Lung (tissue), 17 donors: ENCODE measurements at places on chromosomes 16 and 17. TPM values are rescaled to one million over a fixed set of nuclear protein-coding genes. Genes with fewer than 3 reads are reported as not detected.

ST6GALNAC1 gene
- 24.9 TPM for total RNA-seq

- H3K27me3 ChIP-seq = no peaks in the 10 kb centered on the region
- H3K27ac ChIP-seq = no peak overlapping the region
- no peaks in the 10 kb centered on the region for H3K36me3 ChIP-seq
- peak; percentile 52 for DNase-seq
- no peak overlapping the region for H3K4me3 ChIP-seq
- H3K4me1 ChIP-seq = peaks cover 28% of the 10 kb centered on the region
Measured at GRCh38 chr17:81027591-81028505, 7.1 kb upstream of the BAIAP2 start.

GRCh38 chr17:70086516-70086915 lies 11.5 kb downstream of the KCNJ16 start:
- H3K27ac ChIP-seq = no peak overlapping the region
- H3K27me3 ChIP-seq = no peaks in the 10 kb centered on the region
- H3K4me3 ChIP-seq = no peak overlapping the region
- no peaks in the 10 kb centered on the region for H3K4me1 ChIP-seq
- no peaks in the 10 kb centered on the region for H3K36me3 ChIP-seq

DNA sequence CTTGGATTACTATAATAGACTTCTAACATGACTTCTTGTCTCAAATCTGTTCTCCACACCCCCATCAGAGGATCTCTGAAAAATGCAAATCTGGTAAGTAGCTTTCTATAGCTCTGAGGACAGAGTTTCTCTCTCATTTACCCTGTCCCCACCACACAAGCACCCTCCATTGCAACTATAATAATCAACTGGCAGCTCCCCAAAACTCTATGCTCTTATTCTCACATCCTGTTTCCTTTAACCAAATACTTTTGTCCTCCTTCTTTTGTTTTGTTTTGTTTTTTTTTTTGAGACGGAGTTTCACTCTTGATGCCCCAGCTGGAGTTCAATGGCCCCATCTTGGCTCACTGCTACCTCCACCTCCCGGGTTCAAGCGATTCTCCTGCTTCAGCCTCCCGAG lies 73.4 kb downstream of the HELZ start:
- H3K27me3 ChIP-seq = no peaks in the 10 kb centered on the region
- H3K36me3 ChIP-seq = peaks cover 5% of the 10 kb centered on the region
- no peak for DNase-seq
- H3K4me3 ChIP-seq = no peak overlapping the region

- no peaks in the 10 kb centered on the region for H3K4me1 ChIP-seq
- DNase-seq = peak; percentile 76
- no peak overlapping the region for H3K4me3 ChIP-seq
- H3K36me3 ChIP-seq = no peaks in the 10 kb centered on the region
Measured at GRCh38 chr17:66737524-66737923, 97.4 kb upstream of the CACNG5 start.

CACNA1H gene
- total RNA-seq = 10.3 TPM

- H3K27ac ChIP-seq = peak overlapping the region; percentile 59
- H3K4me1 ChIP-seq = peaks cover 4% of the 10 kb centered on the region
- no peak overlapping the region for H3K4me3 ChIP-seq
- H3K36me3 ChIP-seq = no peaks in the 10 kb centered on the region
Measured at GRCh38 chr17:7466639-7467341, 12.6 kb downstream of the ZBTB4 start.

- H3K27me3 ChIP-seq = no peaks in the 10 kb centered on the region
- peaks cover 25% of the 10 kb centered on the region for H3K36me3 ChIP-seq
- no peak for DNase-seq
- H3K27ac ChIP-seq = no peak overlapping the region
- H3K4me1 ChIP-seq = no peaks in the 10 kb centered on the region
- H3K4me3 ChIP-seq = no peak overlapping the region
Measured at GRCh38 chr16:4455951-4456350, 18.5 kb downstream of the NMRAL1 start.

RAB37 gene
- total RNA-seq = 7.3 TPM

GRCh38 chr17:72760368-72760767 lies 332.1 kb downstream of the SLC39A11 start:
- no peak overlapping the region for H3K4me3 ChIP-seq
- no peak for DNase-seq
- H3K27me3 ChIP-seq = no peaks in the 10 kb centered on the region
- no peak overlapping the region for H3K27ac ChIP-seq
- no peaks in the 10 kb centered on the region for H3K4me1 ChIP-seq

DNA sequence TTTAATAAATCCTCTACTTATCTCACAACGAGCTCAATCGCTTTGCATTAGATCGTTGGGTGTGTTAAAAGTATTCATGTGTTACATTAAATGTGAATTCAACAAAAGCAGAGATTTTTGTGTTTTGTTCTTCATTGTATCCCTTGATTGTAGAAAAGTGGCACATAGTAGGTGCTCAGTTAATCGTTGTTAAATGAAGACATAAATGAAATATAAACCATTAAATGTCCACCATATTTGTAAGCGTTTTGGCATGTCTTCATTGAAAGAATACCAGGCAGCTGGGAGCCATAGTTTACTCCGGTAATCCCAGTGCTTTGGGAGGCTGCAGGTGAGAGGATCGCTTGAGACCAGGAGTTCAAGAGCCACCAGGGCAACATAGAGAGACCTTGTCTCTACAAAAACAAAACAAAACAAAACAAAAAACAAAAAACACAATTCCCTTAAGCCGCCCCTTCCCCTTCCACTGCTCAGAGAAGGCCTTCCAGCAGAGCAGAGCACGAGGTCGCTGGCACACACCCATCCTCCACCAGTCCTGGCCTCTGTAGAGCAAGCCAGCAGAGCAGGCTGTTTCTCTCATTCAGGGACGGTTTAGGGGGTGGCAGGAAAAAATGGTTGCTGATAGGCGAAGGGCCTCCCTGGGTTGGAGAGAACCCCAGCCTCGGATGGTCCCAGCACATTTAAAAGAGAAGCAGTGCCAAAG lies 673 bp upstream of the CHD9 start:
- H3K27me3 ChIP-seq = no peaks in the 10 kb centered on the region
- H3K27ac ChIP-seq = peak overlapping the region; percentile 97
- H3K4me1 ChIP-seq = peaks cover 3% of the 10 kb centered on the region
- peak overlapping the region; percentile 59 for H3K4me3 ChIP-seq

DNA sequence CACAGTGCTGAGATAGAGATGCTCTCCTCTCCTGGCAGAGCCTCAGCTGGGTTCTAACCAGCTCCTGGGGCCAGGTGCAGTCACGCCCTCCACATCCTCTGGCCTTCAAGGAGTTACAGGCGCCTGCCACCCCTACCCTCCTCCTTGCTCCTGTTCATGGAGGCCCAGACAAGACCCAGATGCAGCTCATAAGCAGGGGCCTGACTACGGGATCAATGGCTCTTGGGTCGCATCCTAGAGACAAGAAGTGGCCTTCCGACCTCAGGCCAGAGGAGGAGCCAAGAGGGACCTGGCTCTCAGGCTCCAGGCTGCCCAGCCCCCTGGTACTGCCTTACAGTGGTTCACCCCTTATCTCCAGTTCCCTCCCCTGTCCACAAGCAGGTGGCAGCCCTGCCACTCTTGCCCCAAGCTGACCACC lies 23.0 kb downstream of the ARHGAP27 start:
- H3K27me3 ChIP-seq = no peaks in the 10 kb centered on the region
- peak overlapping the region; percentile 18 for H3K4me3 ChIP-seq
- no peak for DNase-seq
- H3K36me3 ChIP-seq = peaks cover 10% of the 10 kb centered on the region

CRYBA1 gene
- not detected for total RNA-seq

DNA sequence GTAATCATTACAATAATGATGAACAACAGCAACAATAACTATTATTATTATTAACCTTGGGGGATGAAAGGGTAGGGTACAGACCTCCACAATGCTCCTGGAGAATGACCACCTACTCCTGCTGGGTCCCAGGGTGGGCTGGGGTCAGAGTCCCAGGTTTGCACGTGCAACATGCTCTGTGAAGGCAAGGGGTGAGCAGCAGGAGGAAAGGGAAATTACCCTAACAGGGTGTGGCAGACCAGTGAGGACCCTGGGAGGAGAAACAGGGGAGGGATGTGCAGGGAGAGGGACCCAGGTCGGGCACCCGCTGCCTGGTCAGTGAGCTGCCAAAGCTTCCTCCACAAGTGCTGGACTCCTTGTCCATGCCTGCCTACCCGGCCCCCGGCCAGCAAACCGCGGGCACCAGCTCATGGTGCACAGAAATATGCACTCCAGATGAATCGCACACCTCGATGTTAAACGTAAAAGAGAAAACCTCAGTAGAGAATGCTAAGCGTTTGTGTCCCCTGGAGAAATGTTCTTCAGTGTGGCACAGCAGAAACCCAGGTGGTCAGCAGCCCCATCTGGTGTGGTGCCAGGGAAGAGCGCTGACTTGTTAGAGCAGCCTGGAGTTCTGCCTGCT lies 767.1 kb downstream of the KCNJ18 start:
- H3K4me1 ChIP-seq = no peaks in the 10 kb centered on the region
- no peak overlapping the region for H3K27ac ChIP-seq
- no peaks in the 10 kb centered on the region for H3K27me3 ChIP-seq
- no peaks in the 10 kb centered on the region for H3K36me3 ChIP-seq

KRTAP3-1 gene
- not detected for total RNA-seq

- H3K4me1 ChIP-seq = no peaks in the 10 kb centered on the region
- H3K27me3 ChIP-seq = no peaks in the 10 kb centered on the region
- H3K4me3 ChIP-seq = no peak overlapping the region
- DNase-seq = no peak
- H3K36me3 ChIP-seq = peaks cover 45% of the 10 kb centered on the region
Measured at GRCh38 chr17:6627019-6627418, 13.5 kb downstream of the KIAA0753 start.

PDE6G gene
- 1.8 TPM for total RNA-seq

- H3K27me3 ChIP-seq = no peaks in the 10 kb centered on the region
- no peaks in the 10 kb centered on the region for H3K36me3 ChIP-seq
- H3K27ac ChIP-seq = peak within 1 kb of the TSS; percentile 94
- H3K4me3 ChIP-seq = peak within 1 kb of the TSS; percentile 87
- DNase-seq = peak; percentile 96
- peaks cover 10% of the 10 kb centered on the region for H3K4me1 ChIP-seq
Measured at GRCh38 chr17:38748149-38748891, at the start of gene PCGF2. Gene PCGF2, minus strand, starts transcription at chr17:38748336. Its CDS starts 7,934 bp downstream, at chr17:38740402.

NFE2L1 gene
- total RNA-seq = 75.7 TPM
